ENCODE measurements at places on chromosomes 6 and 20.

DNA sequence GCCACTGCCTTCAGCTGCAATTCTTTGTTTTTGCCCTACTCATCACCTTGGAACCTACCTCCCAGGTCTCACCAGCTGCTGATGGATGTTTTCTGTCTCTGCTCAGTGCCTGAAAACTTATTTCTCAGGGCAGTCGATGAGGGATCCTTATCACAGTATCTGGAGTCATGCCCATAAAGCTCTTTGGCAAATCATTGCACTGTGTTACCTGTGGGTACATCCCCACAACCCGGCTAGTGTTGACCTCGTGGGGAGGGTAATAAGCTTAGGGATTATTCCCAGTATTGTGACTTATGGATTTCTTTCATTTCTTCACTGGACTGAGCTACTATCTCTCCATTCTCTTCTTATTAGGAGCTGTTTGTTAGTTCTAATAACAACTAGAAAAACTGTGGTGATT lies 91.7 kb downstream of the ELOVL5 start:
- DNase-seq, result no peak

GRCh38 chr20:21126581-21126870 lies 644 bp downstream of the KIZ start:
- no peak for DNase-seq

DNA sequence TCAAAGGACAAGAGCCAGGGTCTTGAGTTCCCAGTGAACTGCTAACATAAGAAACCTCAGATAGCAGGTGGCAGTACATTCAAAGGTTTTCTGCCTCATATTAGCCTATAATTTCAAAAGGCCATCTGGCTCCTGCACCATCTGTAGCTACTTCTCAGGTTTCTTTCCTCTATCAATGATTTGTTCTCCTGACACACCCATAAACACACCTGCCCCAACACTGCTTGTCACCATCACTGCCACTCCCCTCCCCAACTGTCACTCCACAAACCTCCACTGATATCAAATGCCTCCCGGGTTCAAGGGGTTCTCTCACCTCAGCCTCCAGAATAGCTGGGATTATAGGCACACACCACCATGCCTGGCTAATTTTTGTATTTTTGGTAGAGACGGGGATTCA lies 152.7 kb upstream of the SLC22A16 start:
- DNase-seq, result no peak

GRCh38 chr20:10877342-10877741 lies 203.5 kb upstream of the JAG1 start:
- DNase-seq, result no peak

DNA sequence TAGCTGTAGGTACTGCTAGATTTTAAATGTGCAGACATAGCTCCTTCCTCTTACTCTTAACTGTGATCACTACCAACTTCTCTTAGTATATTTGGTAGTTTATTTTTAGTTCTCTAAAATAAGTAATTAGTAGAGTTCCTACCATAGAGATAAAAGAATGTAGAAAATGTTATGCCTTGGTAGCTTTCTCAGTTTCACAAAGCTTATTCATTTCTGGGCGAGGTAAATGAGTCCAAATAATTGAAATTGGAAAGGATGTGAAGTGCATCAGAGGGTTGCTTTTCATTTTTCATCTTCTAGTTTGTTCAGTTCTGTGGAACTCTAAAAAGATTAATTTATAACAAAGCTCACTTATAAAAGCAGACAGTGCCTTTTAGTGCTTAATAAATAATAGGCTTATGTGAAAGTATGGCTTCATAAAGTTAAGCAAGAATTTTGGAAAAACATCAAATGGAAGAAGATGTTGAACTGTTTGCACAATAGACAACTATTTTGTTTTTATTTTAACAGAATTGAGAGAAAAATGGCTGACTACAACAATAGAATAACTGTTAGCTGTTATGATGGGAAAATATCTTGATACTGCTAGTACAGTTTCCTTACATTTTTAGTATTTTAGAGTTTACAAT lies 303.7 kb downstream of the UTRN start:
- DNase-seq, result no peak

DNA sequence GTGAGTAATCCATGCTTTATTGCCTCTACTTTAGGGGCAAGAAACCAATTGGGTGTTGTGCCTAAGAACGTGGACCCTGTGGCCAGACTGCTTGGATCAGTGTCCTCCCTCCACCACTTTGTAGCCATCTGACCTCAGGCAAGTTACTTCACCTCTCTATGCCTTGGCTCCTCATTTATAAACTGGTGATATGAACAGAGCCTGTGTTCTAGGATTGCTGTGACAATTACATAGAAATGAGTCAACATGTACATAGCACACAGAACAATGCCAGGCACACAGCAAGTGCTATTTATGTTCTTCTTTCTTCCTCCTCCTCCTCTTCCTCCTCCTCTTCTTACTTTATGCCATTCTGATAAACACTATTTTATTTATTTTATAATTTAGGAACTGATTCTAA lies 339.4 kb downstream of the CD83 start:
- no peak for DNase-seq

- no peak for DNase-seq
These were observed 109.2 kb downstream of the FOXF2 start for GRCh38 chr6:1498491-1499113.

GRCh38 chr6:97077380-97077779 lies 152.9 kb downstream of the KLHL32 start:
- DNase-seq, result no peak

DNA sequence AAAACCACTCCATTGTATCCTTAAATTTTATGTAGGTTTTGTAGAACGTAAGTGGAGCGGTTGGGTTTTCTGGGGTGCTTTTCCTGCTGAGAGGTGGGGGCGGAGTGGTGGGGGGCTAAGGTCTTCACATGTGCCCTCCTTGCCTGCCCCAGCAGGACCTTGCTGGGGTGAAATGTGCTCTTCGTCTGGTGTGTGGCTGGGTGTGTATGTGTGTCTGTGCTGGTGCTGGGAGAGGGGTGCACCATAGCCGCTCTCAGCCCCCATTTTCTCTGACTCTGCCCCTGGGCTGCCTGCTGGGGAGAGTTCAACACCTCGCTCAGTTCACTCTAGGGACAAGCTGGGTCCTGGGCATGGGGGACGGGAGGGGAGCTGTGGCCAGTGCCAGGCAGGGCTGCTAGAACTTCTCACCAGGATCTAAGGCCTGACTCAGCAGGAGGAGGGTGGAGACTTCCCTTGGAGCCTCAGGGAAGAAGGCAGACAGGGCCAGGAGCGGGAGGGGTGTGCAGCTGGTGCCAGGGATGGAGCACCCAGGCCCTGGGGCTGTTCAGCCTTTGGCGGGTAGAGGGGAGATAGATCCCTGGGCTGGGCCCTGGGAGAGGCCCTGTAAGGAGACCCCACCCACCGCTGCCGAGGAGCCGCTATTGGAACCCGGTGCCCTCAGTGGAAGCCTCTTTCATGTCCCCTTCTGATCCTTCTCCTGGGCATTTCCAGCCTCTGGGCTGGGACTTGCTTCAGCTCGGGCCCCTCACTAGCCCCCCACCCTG lies 4.8 kb downstream of the SOX18 start:
- no peak for DNase-seq

GRCh38 chr6:2686515-2686914 lies 64.2 kb downstream of the MYLK4 start:
- no peak for DNase-seq

GRCh38 chr6:160160929-160161646 lies 39.5 kb downstream of the SLC22A1 start:
- no peak for DNase-seq

- no peak for DNase-seq
These were observed 98.8 kb downstream of the RTN4IP1 start for GRCh38 chr6:106530502-106530901.

DNA sequence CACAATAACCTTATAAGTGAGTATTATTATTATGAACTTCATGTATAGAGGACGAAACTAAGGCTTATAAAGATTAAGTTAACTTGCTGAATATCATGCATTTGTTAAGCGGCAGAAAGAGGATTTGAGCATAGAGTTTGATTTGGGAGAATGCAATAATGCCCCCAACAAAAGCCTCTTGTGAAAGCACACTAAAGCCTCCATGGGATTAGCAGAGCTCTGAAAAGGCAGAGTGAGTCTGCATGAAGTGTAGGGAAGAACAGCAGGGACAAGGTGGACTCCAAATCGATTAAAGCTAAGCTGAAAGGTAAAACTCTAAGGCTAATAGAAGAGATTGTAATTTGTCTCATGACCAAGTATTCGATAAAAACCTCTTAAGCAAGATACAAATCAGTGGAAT lies 100.3 kb downstream of the SH3BGRL2 start:
- no peak for DNase-seq

DNA sequence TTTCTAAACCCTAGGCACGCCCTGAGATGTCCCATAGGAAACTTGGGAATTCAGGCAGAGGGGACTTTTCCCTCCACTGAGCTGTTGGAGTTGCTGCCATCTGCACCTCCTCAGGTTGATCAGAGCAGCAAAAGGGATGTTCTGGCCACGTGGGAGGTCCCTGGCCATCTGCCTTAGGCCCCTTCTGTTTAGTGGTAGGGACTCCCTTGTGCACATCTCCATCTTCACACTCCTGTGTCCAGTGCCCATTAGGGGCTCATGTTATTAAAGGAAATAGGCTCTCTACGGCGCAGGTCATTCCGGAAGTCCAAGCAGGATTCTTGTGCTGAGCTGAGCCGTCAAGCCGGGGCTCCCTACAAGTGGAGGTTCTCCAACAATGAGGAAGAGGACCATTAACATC lies 237.8 kb upstream of the RIN2 start:
- DNase-seq, result no peak

GRCh38 chr6:285030-285771 lies 7.1 kb upstream of the DUSP22 start:
- no peak for DNase-seq

GRCh38 chr6:135642912-135643311 lies 145.4 kb upstream of the AHI1 start:
- no peak for DNase-seq

GRCh38 chr6:65650086-65650485 lies 56.9 kb downstream of the EYS start:
- DNase-seq, result no peak

GRCh38 chr20:51262240-51262639 lies 239.3 kb upstream of the KCNG1 start:
- no peak for DNase-seq

GRCh38 chr6:2961506-2961905 lies 9.9 kb downstream of the SERPINB6 start:
- no peak for DNase-seq

- no peak for DNase-seq
These were observed 33.4 kb upstream of the INSM1 start for GRCh38 chr20:20334489-20334888.

- no peak for DNase-seq
These were observed 77.3 kb downstream of the EPHA7 start for GRCh38 chr6:93341900-93342613.

- no peak for DNase-seq
These were observed 435 bp upstream of the ZNF322 start for GRCh38 chr6:26660000-26660361.

GRCh38 chr6:148874698-148875293 lies 128.0 kb downstream of the UST start:
- DNase-seq, result no peak

DNA sequence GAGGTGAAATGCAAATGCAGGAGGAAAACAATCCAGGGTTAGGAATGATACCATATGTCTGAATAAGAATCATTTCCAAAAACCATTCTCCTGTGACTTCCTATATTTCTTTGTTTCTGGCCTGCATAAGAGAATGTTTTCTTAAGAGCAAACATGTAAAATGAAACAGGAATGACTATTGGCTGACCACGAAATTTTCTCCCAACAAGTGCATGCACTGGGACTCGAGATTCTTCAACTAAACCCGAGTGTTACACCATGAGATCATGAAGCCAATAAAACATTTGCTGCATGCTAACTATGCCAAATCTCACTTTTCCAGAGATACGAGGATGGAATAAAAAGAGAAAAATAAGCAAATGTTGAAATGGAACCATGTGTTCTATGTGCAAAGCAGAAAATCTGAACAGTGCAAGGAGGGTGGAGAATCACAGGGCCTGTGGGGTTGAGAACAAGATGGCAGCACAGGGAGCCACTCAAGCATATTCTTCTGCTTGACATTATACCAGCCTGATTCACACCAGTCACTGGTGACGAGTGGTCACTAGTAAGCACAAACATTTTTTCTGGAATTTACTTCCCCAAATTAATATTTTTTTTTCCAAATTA lies 212.2 kb upstream of the FOXA2 start:
- DNase-seq, result no peak

- no peak for DNase-seq
These were observed 3.1 kb upstream of the BTN2A1 start for GRCh38 chr6:26454631-26455030.

- no peak for DNase-seq
These were observed 42.2 kb upstream of the DSE start for GRCh38 chr6:116328528-116328903.

- DNase-seq, result no peak
These were observed 97.0 kb upstream of the F13A1 start for GRCh38 chr6:6417475-6417874.

- no peak for DNase-seq
These were observed 40.5 kb downstream of the RREB1 start for GRCh38 chr6:7148100-7148822.

DNA sequence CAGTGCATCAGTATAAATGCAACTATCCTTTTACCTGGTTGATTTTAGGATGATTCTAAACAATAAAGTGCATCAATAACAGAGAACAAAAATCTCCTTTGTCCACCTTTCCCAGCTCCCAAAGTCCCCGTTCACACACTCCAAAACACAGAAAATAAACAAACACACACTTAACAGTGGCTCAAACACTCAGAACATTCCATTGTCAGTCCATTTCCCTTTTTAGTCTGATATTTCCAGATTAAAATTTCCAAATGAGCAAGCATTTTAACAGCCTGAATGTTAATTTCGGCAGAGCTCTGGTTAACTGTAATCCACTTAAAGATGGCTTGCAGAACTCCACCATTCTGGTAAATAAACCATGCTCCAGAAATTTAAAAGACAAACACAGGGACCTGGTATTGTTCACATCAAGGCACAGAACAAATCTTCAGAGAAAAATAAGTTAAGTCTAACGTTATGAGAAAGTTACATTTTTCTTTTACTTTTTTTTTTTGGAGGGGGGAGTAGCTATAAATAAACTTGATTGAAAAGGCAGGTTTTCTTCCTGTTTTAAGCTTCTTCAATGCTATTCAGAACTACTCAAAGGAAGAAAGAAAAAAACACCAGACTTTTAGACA lies 100.8 kb downstream of the DST start:
- DNase-seq, result no peak

All from right lobe of liver (tissue), 6 donors.